ENCODE measurements at places on chromosomes 12 and 14. TPM values are rescaled to one million over a fixed set of nuclear protein-coding genes. Genes with fewer than 3 reads are reported as not detected.

GRCh38 chr12:40989785-40990184, 198.3 kb upstream of the PDZRN4 start:
- no peak for DNase-seq

- DNase-seq: no peak
Observed at GRCh38 chr12:51389302-51389999, 1.8 kb downstream of the GALNT6 start.

DNA sequence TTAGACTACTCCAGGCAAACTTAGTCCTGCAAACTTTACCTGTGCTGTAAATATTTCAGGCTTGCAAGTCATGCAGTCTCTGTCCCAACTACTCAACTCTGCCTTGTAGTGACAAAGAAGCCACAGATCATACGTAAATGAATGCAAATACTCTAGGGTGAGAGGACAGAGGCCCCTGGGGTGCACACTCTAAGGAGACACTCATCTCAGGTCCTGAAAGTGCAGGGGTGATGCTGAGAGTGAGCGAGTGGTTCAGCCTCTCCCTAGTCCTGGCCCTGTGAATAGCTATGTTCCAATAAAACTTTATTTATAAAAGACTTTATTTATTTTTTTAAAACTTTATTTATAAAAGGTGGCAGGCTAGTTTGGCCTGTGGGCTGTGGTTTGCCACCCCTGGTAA, 34.9 kb downstream of the HCAR2 start:
- DNase-seq: no peak

DNA sequence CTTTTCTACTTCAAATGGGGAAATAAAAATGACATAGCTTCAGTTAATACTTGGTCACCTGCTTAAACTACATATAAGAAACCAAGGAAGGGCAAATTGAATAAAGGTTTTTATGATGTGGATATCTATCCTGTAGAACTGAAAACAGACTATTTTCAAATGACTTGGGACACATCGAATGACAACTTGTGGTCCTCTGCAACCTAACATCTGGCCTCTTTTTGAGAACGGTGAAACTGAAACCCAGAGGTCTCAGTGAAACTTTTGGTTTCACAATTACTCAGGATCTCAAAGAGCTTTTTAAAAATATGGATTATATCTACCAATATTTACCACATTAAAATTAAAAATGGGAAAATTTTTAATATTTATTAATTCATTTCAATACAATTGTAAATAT, 65.2 kb downstream of the PPP2R5E start:
- DNase-seq: no peak

DNA sequence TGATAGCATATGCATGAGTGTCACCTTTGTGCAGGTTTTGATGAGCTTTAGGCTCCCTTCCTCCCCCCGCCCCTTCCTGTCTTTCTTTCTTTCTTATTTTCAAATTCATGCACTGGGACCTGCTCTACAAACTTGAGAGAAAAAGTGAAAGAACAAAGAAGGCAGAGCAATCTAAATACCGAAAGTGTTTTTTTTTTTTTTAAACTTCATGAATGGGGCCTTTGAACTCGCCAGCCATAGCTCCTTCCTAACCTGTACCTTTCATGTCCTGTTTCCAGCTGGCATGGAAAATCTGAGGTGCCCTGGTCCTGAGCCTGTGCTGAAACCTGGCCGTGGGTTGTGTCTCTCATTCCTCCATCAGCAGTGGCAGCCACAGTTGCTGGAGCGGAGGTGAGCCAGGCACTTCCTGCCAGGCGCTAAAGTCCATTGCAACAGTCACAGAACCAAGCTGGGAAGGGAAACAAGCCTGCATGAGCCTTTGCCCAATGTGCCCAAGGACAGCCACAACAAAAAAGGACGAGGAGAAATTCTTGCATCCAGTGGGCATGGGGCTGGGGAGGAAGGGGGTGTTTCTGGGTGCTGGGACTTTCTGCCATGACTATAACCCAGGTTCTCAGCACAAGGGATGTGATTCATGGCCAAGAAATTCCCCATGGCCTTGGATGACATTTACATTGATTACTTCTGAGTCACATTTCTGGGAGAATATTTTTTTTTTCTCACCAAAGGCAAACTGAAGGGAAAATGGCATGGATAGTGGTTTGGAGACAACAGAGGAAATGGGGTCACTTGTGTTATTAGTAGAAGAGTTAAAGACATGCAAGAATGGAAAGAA, 102.7 kb downstream of the TMEM30B start:
- no peak for DNase-seq

LRRK2 gene
- 28.5 TPM for polyA plus RNA-seq
